MV-4-11 (cell line): ENCODE measurements at places on chromosomes 7 and 10.

- DNase-seq, result no peak
These were observed 19.6 kb downstream of the NEBL start for GRCh38 chr10:20877554-20877953.

DNA sequence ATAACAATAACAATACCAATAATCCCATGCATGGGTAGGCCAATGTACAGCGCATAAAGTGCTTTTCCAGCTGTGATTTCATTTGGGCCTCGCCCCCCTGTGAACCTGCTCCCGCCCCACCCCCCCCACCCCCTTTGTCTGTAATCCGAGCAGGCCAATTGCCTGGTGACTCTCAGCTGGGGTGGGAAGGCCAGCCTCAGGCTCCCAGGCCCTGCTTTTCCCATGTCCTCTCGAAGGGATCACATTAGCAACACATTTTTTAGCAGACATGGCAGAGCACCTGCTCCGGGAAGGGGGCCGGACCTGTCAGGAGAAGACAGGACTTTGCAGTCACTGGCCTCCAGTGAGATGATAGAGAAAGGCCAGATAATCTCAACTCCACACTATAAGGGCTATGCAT, 439.3 kb downstream of the RPS24 start:
- no peak for DNase-seq

GRCh38 chr7:150947241-150947745, 30.8 kb downstream of the KCNH2 start:
- DNase-seq, result no peak

DNA sequence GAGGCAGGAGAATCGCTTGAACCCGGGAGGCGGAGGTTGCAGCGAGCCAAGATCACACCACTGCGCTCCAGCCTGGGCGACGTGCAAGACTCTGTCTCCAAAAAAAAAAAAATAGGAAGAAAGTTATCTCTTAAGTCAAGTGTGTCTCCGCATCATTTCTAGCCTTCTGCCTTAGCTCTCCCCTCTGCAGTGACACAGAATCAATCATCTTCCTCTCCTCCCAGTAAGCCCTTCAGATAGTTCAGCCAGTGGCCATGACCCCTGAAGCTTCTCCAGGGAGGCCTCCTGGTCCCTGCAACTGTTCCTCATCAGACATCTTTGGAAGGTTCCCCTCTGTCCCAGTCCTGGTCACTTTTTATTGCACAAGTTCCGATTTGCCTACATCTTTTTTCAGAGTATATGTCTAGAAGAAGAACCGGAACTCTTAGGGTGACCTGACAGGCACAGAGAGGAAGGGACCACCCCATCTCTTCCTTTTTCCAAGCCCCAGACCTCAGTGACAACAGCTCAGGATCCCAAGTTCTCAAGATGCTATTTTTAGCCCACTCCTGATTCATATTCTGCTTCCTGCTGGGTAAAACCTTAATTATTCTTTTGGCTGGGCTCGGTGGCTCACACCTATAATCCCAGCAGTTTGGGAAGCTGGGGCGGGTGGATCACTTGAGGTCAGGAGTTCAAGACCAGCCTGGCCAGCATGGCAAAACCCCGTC, 6.6 kb upstream of the RHBDD2 start:
- DNase-seq, result peak; percentile 79

GRCh38 chr10:100878291-100878910, 34.4 kb upstream of the SLF2 start:
- DNase-seq, result peak; percentile 59

DNA sequence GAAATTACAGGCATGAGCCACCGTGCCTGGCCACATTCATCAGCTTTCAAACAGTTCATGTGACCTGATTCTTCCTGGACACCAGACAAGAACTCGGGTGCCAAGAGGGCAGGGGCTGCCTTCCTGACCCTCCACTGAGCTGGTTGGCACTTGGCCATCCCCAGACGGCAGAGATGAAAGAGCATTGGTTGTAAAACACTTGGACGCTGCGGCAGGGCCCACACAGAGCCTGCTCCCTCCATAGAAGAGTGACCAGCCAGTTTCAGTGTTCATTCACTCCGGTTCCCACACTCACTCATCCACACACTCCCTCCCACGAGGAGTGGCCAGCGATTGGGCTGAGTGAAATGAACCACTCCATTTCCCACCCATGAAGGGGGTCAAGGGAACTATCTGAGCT, 112.3 kb downstream of the ITGB8 start:
- no peak for DNase-seq

DNA sequence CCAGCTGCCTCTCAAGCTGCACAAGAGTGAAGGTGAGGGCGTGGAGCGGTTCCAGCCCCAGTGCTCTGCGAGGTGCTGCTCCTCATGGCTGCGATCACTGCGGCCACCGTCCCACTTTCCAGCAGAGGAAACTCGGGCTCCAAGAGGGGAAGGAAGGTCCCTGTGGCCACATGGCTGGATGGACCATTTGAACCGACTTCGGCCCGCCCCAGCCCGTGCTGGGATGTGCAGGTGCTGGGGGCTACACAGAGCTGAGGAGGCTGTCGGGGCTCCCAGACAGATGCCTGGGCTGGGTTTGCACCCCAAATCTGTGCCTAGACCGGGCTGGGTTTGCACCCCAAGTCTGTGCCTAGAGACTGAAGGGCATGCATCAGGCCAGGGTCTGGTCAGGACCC, 186.6 kb downstream of the DNAJB6 start:
- DNase-seq, result no peak

GRCh38 chr7:102990642-102991041, 77.8 kb downstream of the LRRC17 start:
- no peak for DNase-seq

GRCh38 chr7:103418241-103418640, 27.8 kb downstream of the SLC26A5 start:
- DNase-seq, result peak; percentile 17

- no peak for DNase-seq
These were observed 5.9 kb downstream of the FEZF1 start for GRCh38 chr7:122298618-122299017.

DNA sequence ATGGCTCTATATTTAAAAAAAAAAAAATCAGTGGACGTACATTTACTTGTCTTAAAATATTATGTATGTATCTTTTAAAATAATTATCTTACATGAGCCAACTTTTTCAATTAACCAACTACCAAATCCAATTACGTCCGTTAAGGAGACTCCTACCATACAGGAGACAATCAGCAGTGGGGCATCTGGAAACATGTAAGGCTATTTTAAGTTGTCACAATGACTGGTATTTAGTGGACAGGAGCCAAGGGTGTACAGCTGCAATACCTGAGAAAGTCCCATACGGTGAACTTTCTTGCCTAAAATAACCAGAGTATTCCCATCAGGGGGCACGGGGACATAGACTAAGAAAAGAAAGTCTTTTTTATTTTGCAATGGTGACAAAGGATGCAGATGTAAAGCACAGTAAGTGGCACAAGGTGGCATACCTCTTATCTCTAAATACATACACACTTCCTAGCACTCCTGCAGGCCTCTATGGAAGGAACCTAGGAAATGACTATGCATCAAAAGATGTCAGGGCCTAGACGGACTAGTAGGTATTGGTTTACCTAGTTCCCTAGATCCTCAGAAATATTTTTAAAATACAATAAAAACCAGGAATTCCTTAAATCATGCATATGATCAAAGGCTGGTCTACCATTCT, 16.0 kb upstream of the TLL2 start:
- no peak for DNase-seq

- DNase-seq, result no peak
These were observed 41.9 kb upstream of the IL15RA start for GRCh38 chr10:6019010-6019782.

- peak; percentile 52 for DNase-seq
These were observed 119.1 kb downstream of the HIP1 start for GRCh38 chr7:75619636-75620035.

- peak; percentile 78 for DNase-seq
These were observed 526.2 kb upstream of the ADARB2 start for GRCh38 chr10:2263561-2263960.

DNA sequence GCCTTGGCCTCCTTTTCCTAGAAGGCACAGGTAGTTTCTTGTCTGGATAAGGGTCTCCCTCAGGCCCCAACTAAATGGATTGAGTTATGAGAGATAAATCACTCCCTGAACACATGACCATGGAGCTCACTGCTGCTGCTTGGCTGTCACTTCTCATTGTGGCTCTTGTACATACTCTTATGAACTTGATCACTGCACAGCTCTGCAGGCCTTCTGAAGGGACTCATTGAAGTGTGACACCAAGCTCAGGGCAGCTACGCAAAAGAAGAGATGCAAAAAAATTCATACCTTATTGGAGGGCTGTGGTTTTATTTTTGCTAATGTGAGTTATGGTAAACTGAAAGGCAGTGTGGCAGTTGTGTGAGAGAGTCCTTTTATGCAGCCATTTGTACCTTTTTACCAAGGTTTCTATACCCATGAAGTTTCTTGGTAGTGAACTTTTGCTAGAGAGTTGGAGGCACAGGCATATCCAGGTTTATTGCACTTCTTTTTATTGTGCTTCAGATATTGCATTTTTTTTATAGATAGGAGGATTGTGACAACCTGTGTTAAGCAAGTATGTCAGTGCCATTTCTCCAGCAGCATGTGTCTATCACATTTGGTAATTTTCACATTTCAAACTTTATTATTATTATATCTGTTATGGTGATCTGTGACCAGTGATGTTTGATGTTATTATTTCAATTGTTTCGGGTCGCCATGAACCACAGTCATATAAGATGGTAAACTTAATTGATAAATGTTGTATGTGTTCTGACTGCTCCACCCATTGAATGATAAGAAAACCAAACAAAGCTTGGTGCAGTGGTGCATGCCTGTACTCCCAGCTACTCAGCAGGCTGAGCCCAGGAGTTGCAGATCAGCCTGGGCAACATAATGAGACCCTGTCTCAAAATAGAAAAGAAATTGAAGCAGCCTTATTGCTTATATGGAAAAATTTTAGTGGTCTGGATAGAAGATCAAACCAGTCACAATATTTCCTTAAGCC, 100.6 kb downstream of the LRRC4 start:
- no peak for DNase-seq

DNA sequence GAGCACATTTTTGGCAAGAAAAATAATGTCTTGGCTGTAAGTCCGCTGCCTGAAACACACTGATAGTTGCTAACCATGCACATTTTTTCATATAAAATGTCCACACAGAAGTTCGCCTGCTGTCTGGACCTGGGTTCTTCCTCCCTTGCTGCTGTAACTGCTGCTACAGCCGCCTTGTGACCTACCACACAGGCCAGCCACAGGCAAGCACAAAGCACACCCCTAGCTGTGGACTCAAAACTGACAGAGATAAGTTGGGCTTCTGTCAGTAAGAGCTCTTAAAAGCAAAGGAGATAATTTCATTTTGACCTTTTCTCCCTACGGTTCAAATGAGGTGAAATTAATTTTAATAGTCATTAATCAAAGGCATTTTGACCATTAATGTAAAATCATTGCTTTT, 354.7 kb downstream of the OTUD1 start:
- no peak for DNase-seq

GRCh38 chr10:14063531-14064285, 267.0 kb downstream of the FRMD4A start:
- no peak for DNase-seq

DNA sequence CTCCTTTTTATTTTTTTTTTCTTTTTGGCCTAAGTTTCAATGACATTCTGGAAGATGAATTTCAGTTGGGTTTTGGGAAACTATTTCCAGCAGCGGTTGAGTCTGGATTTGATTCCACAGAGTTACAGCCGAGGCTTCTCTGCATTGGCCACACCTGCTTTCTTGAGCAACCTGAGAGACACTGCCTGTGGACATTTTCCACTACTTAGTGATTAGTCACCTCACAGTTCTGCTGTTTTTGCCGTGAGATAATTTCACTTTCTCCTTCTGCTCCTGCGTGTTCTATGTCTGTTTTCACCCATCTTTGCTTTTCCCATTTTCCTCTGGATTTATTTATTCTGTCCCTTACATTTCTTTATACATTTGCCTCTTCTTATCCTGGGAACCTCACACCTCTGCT, 243.0 kb downstream of the BICC1 start:
- no peak for DNase-seq

DNA sequence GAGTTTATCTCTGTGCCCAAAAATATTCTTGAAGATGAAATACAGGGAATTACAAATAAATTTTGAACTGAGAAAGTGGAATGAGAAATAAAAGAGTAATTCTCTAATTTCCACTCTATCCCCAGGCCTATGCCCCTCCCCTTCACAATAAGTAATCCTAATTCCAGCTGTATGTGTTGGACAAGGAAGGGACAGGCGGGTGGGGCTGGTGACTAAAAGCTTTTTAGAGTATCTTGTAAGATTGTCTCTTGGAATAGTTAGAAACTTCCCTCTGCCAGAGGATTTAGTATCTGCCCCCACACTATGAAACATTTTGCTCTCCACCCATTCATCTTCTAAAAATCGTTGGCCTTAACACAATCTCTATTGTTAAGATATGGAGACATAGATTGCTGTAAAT, 199.2 kb downstream of the MBL2 start:
- DNase-seq, result no peak

- no peak for DNase-seq
These were observed 13.6 kb downstream of the GNG11 start for GRCh38 chr7:93935102-93935501.

DNA sequence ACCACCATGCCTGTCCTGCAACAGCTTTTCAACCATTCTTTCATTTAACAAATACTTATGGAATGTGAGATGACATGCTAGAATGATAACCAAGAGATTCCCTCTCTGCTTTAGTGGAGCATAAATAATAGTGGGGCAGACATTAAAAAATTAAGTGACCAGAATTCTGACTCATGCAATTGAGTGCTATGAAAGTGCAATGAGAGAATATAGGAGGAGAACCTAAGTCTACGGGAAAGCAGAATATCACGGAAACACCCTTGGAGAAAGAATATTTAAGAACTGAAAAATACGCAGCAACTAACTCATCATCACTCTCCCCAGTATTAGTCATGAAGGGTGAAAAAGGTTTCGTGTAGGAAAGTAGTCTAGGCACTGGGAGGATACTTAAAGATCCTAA, 7.1 kb downstream of the KIF5B start:
- no peak for DNase-seq

- DNase-seq, result peak; percentile 74
These were observed 1.4 kb upstream of the CREB5 start for GRCh38 chr7:28410628-28411531.

DNA sequence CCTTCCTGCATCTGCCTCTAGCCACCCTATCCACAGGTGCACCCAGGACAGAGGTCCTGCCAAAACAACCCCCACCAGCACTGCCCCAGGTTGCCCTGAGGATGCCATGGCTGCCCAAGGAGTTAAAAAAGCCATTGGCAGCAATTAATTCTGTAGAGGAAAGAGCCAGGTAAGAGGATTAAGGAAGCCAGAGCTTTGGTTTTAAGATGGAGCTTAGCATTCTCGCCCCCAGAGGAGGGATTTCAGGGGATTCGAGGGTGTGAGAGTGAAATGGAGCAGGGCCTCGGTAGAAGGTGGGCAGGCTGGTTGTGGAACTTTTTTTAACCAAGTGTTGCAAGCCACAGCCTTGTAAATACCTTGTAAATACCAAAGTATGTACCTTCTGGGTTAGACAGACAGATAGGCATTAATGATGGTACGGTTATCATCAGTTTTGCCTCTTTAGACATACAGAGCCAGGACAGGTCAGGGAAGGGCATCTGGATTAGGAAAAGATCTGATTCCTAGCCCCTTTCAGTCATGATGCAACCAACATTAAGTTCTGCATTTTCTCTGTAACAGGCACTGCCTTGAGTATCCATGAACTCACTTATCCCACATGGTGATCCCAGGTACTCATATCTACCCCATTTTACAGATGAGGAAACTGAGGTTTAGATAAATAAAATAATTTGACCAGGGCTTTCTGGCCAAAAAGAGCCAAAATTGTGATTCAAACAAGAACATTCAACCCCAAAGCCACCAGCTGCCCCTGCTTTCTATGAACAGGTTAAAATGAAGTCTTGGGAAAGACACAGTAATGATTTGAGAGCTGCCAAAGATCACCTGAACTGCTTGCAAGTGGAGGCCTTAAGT, 120.7 kb upstream of the PPIF start:
- no peak for DNase-seq

GRCh38 chr7:1466524-1467271, 7.4 kb upstream of the MICALL2 start:
- DNase-seq, result no peak
